ENCODE measurements at places on chromosomes 1 and 21.

- DNase-seq: no peak
Measured at GRCh38 chr21:31397515-31397926, 53.5 kb upstream of the TIAM1 start.

DNA sequence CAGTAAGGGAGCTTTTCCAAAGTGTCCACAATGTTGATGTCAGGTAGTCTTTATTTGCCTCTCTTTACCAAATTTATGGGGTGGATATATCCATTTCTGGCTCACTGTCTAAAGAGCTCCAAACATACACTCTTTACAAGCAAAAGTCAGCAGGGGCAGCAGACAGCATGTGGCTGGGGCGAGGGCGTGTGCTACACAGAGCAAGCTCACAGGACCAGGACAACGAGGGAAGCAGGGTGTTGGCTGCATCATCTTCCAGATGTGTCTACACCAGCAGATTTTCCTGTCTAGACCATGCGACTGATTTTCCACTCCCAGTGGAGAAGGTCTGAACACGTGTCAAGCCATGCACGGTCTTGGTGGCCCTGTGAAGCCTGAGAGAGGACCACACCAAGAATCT is 123.8 kb downstream of the TRABD2B start:
- no peak for DNase-seq

- DNase-seq: no peak
Measured at GRCh38 chr1:17018849-17019248, 7.1 kb upstream of the ATP13A2 start.

GRCh38 chr1:179775009-179775408 is 31.9 kb downstream of the FAM163A start:
- DNase-seq: no peak

GRCh38 chr1:179369751-179370341 is 4.1 kb downstream of the AXDND1 start:
- DNase-seq: peak; percentile 63

DNA sequence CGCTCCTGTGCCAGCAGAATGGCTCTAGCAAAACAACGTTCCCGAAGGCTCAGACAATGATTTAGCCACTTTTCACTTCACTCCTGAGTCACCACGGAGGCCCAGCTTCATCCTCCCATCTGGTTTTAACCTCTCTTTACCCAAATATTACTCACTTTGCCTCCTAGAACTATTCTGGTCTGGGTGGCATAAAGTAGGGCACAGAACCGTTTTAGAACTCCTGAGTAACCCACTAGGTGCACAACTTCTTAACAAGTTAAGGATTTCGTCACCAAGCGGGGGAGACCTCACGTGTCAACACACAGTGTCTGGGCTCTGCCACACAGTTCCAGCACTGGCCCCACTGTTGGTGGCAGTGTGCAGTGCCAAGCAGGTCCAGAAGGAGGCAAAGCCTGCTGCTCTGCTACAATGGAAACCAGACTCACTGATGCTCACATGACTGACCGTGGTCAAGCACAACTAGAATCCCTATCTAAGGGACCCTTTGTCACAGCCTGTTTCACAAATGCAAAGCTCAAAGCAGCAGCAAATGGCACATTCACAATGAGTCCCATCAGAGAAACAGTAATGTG is 121.7 kb downstream of the SIPA1L2 start:
- no peak for DNase-seq

DNA sequence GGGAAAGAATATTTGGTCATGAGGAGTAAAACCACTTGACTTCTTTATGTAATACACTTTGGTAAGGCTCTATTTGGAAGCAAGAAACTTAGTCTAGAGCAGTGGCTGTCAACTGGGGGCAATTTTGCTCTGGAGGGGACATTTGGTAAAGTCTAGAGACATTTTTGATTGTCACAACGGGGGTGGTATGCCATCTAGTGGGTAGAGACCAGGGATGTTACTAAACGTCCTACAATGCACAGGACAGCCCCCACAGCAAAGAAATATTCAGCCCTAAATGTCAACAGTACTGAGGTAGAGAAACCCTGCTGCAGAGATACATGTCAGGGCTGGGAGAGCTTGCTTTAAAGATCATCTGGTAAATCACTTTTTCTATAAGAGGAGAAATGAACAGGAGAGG is 13.5 kb downstream of the FUCA1 start:
- no peak for DNase-seq

DNA sequence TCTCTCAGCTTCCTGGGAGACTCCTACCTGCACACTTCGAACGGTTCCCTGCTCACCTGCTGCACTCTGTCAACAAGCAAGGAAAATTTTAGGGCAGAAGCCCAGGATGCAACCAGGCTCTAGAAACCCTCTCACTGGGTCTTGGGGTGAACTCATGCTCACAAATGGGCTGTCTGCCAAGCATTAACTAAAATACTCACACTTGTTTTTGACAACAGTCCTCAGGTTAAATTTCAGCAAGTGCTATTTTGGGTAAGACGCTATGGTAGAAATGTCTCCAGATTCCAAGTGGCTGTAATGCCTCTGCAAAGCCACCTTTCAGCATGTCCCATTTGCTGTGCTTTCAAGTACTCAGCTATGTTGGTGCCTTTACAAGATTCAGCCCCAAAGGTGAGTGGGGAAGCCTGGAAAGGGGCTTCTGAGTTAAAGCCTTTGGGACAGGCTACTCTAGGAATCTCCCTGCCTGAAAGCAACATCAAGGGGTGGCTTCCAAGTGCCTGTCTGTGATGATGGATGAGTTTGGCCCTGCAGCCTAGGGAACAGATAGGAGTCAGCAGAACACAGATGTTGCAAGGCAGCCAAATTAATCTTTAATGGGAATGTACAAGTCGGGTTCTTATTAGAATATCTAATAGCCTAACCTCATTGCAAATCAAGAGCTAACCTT is 211.9 kb upstream of the SPAG17 start:
- no peak for DNase-seq

DNA sequence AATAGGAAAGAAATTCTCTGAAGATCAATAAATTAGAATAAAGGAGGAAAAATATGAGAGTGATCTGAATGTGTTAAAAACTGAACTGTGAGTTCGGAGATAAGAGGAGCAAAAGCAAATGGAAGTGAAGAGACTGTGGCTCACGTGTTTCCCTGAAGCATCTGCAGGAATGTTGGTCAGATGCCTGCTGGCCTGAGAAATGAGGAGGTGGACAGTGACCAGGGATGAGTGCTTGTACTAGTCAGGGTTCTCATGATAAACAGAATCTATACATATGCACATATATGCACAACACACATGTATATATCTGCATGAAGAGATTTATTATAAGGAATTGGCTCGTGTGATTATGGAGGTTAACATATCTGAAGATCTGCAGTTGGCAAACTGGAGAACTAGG is 103.4 kb upstream of the TIAM1 start:
- DNase-seq: no peak

DNA sequence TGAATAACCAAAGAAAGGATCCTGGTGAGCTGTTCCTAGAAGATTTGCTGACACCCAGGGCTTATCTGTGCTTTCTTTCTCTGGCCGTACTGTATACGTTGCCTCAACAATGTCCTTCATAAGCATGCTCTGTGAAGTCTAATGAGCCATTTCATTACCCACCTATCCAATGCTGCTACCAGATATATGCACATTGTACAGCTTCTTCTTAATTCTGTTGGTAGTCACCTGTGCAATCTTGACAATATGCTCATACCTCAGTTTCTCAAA is 731.8 kb upstream of the NCAM2 start:
- no peak for DNase-seq

GRCh38 chr1:106290805-106291501 is 765.5 kb upstream of the PRMT6 start:
- no peak for DNase-seq

GRCh38 chr1:187460093-187460492 is 631.3 kb downstream of the PLA2G4A start:
- no peak for DNase-seq
